G401 (cell line): ENCODE measurements at places on chromosomes 12 and 14. TPM values are rescaled to one million over a fixed set of nuclear protein-coding genes. Genes with fewer than 3 reads are reported as not detected.
A peak's percentile ranks its signal among the peaks of the same experiment; 100 is the strongest.

GRCh38 chr12:124363353-124363965, 68.6 kb downstream of the RFLNA start:
- DNase-seq = no peak

DNA sequence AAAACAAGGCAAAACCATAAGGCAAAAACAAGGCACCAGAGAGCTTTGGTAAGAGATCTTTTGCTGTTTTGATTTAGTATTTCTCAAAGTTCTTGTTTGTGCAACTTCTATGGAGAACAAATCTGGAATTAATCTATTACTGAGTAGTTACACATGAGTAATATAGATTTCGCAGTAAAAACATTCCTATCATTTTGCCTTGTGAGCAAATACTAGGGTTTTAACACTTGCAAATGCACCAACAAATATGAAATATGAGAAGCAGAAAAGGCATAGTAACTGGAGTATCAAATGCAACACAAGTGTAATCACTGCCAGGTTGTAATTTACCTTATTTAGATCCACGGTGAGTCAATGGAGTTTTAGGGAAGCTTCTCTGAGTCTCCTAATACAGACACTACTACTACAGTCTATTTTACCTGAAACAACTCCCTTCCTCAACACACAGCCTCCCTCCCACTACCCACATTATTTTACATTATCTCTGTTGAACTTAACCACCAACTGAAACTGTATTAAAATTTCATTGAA, 324.1 kb downstream of the FLRT2 start:
- no peak for DNase-seq

GRCh38 chr14:91586410-91586809, 76.3 kb upstream of the PPP4R3A start:
- no peak for DNase-seq

DNA sequence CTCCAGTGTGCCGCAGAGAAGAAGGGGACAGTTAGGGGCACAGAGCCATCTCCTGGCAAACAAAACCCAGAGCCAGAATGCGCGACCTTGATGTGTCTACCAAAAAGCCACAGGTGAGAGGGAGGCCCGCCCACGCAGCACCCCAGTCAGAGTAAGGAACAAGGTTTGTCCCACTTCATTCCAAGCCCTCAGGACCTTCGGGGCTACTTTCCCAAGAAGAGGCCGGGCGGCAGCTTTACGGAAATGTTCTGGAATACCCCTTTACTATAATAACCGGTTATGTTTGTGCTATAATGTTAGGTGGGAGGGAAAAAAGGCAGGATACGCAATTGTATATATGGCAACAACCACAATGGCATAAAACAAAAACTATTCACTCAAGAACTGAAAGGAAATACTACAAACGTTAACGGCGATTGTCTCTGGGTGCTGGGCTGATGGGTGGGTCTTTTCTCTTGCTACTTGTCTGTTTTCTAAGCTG, 12.3 kb downstream of the CCDC88C start:
- DNase-seq = peak; percentile 42

GRCh38 chr12:48028541-48029431, 24.5 kb upstream of the COL2A1 start:
- no peak for DNase-seq

GRCh38 chr14:72883961-72884360, 9.9 kb downstream of the DPF3 start:
- DNase-seq = no peak

DNA sequence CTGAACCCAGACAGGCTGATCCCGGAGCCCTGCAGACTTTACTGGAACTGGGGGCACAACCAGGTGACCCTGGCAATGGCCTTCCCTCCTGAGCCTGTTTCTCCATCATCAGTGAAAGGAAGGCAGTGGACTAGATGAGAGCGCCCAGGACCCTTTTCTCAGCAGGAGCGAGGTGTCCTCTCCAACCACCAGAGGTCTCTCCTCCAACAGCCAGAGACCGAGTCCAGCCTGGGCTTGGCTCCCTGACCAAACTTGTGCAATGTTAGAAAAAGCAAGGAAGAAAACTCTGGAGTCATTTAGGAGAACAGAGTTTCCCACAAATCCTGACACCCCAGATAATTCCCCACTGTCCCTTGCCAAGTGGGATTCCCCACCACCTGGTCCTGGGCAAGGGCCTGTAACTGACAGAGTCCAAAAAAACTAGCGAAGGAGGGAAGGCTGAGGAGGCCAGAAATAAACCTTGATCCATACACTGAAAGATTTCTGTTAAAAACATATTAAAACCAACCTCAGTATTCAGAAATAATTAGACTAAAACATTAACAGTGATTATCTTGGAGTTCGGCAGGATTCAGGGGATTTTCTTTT, 9.0 kb downstream of the RPS6KL1 start:
- peak; percentile 48 for DNase-seq

DNA sequence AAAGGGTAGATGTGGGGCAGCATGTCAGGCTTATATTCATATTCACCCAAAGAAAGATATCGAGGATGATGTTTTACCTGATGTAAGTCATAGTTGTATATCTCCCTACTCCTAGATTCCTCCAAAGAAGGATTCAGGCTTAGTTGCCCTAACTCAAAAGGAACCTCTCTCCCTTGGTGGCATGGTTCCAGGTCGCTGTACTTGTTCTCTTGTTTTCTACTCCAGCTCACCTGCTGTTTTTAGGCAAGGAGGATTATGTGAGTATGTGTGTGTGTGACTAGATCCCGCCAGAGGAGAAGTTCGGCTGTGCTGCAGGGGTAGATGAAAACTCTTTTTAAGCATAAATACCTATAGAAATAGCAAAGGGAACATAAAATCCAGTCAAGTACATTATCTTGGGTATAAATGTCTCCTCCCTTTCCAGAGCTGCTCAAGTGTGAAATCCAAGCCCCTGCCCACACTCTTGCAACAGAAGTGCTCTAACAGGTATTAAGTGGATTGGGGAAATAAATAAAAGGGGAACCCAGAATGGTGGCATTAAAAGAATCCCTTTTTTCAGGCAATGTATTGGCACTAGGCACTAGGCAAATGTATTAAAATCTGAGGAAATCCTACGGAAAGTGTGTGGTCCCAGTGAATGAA, 375.7 kb downstream of the ZFP36L1 start:
- no peak for DNase-seq

DNA sequence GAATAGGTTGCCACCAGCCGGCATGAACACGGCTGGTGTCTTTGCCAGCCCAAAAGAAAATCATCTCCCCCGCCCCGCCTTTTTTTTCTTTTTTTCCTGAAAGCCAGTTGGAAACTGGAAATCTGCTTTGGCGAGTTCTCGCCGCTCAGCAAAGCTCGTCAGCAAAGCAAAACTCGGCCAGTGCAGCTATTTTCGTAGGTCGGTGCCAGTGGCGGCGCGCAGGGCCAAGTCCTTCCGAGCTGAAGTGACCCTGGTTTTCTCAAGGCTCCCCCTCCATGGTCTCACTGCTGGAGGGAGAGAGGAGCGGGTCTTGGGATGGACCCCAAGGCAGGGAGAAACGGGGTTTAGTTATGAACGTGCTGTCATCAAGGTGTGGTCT, 248.4 kb upstream of the RTL1 start:
- DNase-seq = peak; percentile 51

Gene SINHCAF
- 119 and 211 TPM in 2 replicates for total RNA-seq

Gene KIF5A
- total RNA-seq = not detected in 2 replicates

Gene TMEM52B
- 0.68 TPM in 1 of 2 replicates, not detected in the other for total RNA-seq

Gene FICD
- total RNA-seq = 1.0 and 1.7 TPM in 2 replicates
